ENCODE measurements at places on chromosomes 16 and 17.

DNA sequence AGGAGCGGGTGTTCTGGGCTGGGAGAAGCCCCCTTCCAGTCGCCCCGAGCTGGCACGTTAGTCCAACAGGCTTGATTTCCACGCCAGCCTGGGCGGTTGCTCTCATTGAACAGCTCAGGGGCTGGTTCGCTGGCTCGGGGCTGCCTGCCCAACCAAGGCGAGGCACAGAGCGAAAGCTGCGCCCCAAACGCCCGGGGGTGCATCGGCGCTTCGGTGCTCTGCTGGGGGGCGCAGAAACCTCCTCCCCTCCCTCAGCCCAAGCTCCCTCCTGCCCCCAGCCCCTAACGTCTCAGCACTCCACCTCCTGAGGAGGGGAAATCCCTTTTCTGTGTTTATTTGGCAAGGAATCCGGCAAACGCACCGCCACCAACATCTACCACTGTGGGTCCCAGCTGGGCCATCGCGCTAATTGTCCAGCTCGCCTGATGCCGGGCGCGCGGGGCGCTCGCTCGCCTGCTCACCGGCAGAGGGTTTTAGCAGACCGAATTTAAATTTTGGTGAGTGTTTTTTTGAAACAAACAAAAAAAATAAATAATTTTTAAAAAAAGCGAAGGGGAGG, 29.5 kb upstream of the RBFOX1 start:
- no peak for DNase-seq

DNA sequence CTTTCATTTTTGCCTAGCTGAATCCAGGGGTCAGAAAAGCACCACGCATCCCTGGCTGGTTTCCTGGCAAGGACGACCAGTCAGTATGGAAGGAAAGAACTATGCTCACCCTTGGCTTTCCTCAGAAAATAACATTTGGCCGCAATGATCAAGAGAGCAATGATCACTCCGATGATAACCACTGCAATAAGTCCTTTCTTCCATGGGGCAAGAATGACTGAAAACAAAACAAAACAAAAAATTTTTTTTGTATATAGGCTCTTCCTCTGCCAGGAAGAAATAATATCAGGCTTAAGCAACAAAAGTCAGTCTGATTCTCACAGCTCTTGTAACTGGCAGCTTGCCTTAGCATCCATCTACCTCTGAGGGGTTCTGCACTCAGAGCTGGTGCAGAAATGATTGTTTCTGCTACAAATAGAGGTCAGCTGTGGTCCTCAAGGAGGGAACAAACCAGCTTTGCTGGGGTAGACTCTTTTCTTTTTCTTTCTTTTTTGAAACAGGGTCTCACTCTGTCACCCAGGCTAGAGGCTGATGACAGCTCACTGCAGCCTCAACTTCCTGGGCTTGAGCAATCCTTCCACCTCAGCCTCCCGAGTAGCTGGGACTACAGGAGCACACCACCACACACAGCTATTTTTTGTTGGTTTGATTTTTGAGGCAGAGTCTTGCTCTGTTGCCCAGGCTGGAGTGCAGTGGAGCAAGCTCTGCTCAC, 35.7 kb downstream of the PECAM1 start:
- no peak for DNase-seq

GRCh38 chr17:3836551-3836950, 9.5 kb downstream of the NCBP3 start:
- no peak for DNase-seq

DNA sequence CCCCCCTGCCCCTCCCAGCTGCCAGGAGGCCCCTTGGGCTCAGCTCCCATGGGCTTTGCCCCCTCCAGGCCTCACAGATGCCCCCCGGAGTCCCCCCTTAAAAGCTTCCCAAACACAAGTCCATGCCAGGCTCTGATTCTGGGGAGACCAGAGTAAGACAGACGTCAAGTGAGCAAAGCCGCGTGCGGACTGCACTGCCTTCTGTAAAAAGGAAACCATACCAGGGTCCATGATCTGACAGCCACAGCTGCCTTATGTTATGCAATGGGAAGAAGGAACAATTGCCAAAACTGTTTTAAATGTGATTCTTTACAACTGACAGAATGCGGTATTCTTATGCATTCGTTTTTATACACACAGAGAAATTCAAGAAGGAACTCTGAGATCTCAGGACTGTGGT, 17.9 kb upstream of the HEXD start:
- DNase-seq: peak; percentile 25

GRCh38 chr17:145671-146541, 8.5 kb downstream of the SCGB1C2 start:
- DNase-seq: no peak

GRCh38 chr17:44331249-44331760, 6.7 kb upstream of the SLC25A39 start:
- DNase-seq: no peak

GRCh38 chr16:9092282-9092977, 986 bp downstream of the HAPSTR1 start:
- no peak for DNase-seq

DNA sequence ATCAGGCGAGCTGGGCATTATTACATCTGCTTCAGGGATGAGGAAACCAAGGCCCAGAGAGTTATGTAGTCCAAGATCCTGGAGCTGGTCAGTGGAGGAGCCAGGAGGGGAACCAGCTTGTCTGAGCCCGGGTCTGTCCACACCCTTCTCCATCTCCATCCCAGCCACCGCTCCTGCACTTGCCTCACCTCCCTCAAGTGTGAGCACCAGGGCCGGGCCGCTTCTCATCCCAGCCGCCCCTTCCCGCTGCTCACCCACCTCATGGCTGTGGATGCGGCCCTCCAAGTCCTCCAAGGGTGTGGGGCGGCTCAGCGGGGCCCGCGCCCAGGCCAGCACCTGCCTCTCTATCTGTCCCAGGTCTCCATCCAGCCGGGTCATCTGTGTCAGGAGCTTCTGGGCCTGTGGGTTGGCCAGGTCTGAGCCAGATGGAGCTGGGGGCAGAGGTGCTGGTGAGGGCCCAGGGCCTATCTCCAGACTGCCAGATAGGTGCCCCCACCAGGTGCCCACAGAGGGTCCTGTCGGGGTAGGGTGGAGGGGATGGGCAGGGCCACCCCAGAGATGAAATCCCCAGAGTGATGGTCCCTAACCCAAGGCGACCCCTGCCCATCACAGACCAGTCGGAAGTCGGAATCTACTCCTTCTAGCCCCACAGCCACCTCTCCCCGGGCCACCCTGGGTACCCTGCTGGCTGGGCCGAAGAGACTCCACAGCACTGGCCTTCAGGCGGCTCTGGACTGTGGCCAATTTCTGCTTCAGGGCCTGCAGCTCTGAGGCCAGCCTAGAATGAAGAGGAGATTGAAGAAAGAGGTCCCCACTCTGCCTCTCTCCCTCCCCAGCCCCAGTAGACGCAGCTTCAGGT, 9.4 kb downstream of the EVPL start:
- no peak for DNase-seq

- no peak for DNase-seq
Measured at GRCh38 chr17:43314611-43315011, 80.8 kb upstream of the RNU2-1 start.

GRCh38 chr16:86059253-86060171, 160.6 kb downstream of the IRF8 start:
- no peak for DNase-seq

GRCh38 chr17:59154721-59155438, at the start of gene SKA2:
Gene SKA2 (minus strand): TSS chr17:59155186. CDS start chr17:59155163, 23 bp downstream.
- DNase-seq: no peak

DNA sequence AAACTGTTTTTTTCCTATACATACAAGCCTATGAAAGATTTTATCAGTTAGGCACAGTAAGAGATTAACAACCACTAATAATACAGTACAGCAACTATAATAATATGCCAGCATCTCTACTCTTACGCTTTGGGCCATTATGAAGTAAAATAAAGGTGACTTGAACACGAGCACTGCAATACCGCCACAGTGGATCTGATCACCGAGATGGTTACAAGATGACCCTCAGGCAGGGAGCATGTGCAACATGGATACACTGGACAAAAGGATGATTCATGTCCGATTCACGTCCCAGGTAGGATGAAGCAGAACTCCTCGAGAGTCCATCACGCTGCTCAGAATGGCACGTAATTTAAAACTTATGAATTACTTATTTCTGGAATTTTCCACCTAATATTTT, 10.5 kb downstream of the PELP1 start:
- DNase-seq: no peak

DNA sequence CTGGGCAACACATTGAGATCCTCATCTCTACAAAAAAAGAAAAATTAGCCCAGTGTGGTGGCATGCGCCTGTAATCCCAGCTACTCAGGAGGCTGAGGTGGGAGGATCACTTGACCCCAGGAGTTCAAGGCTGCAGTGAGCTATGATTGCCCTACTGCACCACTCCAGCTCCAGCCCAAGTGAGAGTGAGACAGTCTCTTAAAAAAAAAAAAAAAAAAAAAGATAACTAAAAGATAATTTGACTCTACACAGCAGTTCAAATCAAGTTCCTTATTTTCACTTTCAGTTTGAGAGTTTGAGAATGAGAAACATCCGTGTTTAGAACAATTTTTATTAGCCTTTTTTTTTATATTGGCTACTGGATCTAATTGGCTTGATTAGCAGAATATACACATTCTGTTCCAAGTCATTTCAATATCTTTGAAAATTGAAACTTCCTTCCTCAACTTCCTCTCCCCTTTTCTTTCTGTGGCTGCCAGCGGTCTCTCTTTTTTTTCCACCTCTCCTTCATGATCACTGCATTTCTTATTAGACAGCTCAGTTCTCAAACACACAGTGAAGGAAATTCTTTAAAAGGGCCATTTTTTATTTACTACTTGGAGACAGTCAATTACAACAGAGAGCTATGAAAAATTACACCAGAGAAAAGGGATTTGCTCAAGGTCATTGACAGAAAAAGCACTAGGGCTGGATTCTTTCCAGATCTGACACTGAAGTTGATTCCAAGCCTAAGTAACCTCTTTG, 4.5 kb upstream of the ACSF2 start:
- DNase-seq: peak; percentile 18

GRCh38 chr17:39579318-39580081, 28.2 kb downstream of the NEUROD2 start:
- no peak for DNase-seq

DNA sequence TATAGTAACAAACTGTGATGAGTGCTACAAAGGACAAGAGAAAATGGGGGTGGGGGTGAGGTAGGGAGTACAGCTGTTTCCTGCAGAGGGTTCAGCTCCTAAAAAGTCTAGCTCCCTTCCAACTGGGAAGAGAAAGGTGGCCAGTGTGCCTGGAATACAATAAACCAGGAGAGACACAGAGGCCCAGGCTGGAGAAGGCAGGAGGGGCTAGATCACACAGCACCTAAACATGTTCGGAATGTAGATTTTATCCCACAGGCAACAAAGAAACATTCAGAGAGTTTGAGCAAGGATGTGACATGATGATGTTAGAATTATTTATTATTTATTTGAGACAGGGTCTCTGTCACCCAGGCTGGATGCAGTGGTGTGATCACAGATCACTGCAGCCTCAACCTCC, 10.2 kb downstream of the TEX2 start:
- no peak for DNase-seq

DNA sequence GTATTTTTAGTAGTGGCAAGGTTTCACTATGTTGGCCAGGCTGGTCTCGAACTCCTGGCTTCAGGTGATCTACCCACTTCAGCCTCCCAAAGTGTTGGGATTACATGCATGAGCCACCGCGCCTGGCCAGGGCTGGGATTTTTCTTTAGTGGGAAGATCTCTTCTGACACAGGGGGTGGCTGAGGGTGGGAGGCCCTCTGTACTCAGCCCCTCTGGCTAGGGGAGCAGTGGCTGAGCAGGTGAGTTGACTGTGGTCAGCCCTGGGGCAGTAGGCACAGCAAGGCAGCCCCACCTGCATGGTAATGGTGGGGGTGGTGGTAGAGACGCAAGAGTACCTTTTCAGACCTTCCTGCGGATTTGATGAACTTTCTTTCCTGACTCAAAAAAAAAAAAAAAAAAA, 12.3 kb upstream of the GPRC5B start:
- no peak for DNase-seq

DNA sequence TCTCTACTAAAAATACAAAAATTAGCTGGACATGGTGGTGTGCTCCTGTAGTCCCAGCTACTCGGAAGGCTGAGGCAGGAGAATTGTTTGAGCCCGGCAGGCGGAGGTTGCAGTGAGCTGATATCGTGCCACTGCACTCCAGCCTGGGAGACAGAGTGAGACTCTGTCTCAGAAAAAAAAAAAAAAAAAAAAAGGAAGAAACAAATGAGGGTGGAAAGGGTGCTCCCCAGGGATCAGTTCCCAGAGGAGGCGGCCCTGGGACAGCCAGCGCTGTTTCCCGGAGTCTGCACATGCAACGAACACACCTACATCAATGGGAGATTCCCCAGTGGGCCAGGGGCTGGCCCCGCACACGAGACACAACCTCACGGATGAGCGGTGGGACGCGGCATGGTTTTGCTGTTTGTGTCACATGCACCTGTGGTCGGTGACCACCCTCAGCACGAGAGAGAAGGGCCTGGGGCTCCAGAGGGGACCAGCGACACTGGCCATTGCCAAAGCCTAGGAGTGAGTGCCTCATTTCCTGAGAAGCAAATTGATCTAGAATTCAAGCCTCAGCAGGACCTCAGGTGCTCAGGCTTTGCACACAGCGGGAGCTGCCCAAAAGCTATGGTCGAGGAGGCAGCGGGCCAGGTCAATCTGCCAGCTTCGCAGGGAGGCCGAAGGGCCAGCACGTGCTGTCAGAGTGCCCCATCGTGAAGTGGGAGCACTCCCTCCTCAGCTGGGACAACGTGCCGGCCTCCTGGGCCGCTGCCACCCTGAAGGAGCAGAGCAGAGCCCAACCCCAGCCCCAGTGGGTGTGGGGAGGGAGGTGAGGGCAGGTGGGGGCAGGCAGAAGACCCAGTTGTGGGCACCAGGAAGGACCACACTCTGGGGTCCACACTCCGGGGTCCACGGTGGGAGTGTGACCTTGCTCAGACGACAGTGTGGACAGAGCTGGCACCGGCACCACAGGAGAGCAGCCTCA, 13.8 kb upstream of the WDR45B start:
- no peak for DNase-seq

- DNase-seq: no peak
Measured at GRCh38 chr17:48547808-48548522, 3.1 kb upstream of the HOXB2 start.

- DNase-seq: no peak
Measured at GRCh38 chr17:48187872-48188608, 80.5 kb downstream of the SNX11 start.

- no peak for DNase-seq
Measured at GRCh38 chr16:58049232-58050185, 24.0 kb downstream of the MMP15 start.

- DNase-seq: peak; percentile 68
Measured at GRCh38 chr17:68821860-68822696, 133.1 kb downstream of the ABCA8 start.

All from fibroblast of skin of left quadriceps (primary cell).